ENCODE measurements at places on chromosomes 2 and 18.
A peak's percentile ranks its signal among the peaks of the same experiment; 100 is the strongest.

GRCh38 chr2:97936199-97936598 lies 59.5 kb downstream of the TMEM131 start:
- no peak for DNase-seq

DNA sequence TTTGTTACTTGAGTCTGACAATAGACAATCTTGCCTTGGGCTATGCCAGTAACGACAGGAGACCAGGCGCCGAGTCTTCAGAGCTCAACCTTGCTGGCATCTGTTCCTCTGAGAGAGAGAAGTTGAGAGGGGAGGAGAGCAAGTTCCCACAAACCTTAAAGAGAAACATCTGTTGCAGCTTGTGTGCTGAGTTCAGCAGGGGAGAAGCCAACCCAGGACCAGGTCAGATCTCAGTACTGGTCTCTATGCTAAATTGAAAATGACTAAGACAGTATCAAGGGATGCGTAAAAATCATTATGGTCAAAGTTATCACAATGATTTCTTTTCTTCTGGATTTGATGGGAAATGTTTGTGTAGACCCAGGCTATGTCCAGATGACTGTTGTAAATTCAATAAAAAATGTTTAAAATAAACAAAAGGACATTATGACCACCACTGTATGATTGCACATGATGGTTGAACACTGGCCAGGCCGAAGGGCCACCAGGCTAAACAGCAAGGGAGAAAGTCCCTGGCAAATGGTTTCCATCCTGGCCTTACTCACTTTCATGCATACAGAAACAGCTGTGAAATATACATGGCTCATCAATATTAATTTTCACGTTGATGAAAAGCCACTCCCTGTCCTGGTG lies 100.3 kb upstream of the PMAIP1 start:
- DNase-seq: no peak

DNA sequence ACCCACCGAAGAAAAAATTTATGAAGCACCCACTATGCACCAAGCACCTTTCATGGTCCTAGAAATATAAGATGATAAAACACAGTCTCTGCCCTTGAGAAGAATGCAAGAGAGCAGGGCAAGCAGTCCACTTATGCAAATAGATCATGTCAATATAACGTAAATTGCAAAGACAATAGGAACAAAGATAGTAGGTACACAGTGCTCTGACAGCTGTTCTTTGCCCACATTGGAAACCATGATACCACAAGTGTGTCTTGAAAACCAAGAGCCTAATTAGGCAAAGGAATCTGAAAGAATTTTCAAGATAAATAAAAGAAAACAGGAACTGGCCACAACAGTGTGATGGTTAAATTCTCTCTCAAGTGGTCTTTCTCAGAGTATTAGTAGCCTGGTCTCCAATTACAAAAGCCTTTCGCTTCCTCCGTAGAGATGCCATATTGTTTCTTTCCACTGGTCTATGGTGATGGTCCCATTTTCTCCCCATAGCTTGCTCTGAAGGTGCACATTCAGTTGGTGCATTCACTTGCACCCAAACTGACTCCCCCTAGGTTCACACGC lies 108.5 kb downstream of the VWC2L start:
- DNase-seq: no peak

DNA sequence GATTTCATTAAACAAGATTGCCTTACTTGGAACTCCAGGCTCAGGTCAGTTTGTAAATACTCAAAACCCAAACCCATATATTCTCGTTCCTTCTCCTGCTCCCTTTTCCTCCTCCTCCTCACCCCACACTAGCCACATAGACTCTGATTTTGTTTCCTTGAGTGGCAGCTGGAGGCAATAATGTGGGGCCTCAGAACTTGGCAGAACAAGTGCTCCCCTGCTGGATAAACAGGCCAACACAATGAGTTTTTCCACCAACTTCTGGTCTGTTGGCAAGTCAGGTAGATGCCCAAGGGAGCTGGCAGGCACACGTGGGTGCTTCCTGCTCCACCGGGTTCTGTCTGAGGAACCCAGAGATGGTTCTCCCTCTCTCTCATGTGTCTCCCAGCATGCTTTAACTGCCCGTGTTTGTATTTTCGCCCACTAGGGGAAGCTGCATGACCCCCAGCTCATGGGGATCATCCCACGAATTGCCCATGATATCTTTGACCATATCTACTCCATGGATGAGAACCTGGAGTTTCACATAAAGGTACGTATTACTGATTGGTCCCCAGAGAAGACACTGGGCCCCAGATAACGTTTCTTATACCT lies 61.9 kb downstream of the KIF5C start:
- no peak for DNase-seq

DNA sequence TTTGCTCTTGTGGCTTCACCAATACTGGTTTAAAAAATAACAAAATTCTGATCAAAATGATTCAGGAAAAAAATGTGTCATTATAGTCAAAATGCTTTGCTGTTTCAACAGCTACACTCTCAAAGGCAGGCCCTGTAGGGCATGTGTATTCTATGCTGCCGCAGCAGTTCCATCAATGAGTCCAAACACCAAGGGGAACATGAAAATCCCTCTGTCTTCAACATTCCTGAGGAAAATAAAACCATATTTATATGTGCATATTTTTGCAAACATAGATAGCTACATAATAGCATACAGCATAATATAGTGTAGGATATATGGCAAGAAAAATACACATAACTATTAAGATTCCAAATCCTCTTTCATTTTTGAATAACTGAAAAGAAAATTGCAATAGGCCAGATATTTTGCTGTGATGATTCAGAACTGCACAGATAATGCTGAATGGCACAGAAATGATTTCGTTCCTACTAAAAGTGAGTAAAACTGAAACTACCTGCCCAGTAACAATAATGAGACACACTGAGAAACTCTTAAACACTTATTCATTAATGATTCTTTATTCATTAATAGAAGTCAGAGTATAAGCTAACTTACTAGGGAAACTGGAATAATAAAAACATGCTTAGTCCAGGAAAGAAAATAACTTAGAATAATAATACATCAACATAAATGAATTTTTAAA lies 343.8 kb downstream of the SUCLG1 start:
- no peak for DNase-seq

GRCh38 chr2:239431536-239431935 lies 30.7 kb upstream of the HDAC4 start:
- DNase-seq: no peak

- DNase-seq: no peak
Observed at GRCh38 chr2:127158614-127159290, 51.8 kb upstream of the BIN1 start.

DNA sequence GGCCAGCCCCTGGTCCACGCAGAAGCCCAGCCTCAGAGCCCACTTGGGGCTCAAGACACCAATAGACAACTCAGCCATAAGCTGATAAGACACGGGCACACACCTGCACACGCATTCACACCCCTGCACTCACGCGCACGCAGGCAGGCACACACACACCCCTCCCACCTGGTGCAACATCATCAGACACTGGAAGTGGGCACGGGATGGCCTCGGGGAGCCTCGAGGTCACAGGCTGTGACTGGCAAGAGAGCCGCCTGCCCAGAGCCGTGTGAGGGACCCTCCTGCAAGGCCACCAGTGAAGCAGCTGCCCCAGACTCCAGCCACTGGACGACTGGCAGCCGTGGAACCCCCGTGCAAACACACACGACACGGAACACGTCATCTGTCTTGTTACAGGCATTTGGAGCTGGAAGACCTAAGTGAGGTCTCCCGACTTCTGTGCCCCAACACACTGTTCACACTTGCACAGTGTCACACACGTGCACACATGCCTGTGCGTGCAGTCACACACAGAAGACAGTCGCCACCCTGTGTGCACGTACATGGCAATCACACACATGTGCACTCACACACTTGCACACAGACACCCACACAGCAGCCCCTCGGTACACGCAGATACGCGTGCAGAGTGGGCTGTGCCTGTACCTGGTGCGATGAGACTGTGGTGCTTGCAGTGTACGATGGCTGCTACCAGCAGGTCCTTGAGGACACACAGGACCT lies 959 bp downstream of the MAB21L4 start:
- DNase-seq: no peak

- no peak for DNase-seq
Observed at GRCh38 chr2:126836761-126837679, 61.7 kb upstream of the TEX51 start.

DNA sequence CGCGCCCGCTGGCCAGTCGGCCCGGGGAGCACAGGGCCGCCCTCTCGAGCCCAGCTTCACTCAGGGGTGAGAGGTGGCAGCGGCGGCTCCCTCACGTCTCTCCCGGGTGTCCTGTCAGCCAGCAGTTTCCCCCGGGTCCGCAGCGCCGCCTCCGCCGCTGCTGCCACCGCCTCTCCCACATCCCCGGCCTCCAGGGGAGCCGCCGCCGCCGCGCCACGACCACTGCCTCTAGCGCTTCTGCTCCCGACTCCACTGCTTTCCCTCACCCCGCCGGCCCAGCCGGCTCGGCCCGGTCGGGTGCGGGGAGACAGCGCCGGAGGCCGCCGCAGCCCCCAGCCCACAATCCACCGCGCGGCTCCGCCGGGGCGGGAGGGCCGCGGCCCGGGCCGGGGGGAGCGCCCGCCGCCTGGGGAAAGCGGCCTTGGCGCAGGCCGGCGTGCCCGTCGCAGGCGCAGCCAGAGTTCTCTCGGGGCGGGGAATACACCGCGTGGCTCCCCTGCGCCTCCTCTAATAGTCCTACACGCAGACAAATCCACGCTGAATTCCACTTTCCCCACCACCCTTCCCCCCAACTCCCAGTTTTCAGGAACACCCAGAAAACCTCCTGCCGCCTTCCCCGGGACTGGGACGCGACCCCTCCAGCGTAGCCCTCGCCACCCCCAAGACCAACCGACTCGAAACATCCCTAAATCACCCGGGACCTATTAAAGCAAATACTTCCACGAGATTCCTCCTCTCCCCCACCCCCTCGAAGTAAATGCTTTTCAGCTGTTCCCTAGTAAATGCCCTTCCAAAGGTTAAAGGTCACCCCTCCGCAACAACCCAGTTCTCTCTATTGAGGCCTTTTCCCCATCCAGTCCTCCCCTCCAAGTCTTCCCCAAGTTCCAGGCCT lies at the start of gene VPS54:
TSS of gene VPS54 (minus strand) at position 346 of the 892 bp plus-strand sequence. CDS start 35,429 bp downstream, outside the sequence.
- peak; percentile 65 for DNase-seq

GRCh38 chr18:26017929-26018328 lies 72.5 kb downstream of the SS18 start:
- DNase-seq: peak; percentile 7

GRCh38 chr2:97739893-97740245 lies 26.5 kb downstream of the ZAP70 start:
- no peak for DNase-seq

GRCh38 chr2:230925879-230926765 lies 1.1 kb upstream of the GPR55 start:
- no peak for DNase-seq

DNA sequence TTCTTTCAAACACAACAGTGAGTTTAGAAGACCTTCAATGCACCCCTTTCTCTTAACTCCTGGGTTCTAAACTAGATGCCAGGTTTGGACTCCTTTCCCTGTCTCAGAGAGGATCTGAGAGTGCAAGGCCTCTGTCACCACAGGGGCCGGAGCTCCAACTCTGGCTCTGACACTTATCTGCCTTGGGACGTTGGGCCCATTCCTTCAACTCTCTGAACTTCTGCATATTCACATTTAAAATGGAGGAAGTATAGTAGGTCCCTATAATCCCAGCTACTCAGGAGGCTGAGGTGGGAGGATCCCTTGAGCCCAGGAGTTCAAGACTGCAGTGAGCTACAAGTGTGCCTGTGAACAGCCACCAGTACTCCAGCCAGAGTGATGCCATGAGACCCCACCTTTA lies 44.1 kb upstream of the ZFP36L2 start:
- no peak for DNase-seq

- peak; percentile 88 for DNase-seq
Observed at GRCh38 chr2:143489145-143489544, 359.9 kb downstream of the ARHGAP15 start.

DNA sequence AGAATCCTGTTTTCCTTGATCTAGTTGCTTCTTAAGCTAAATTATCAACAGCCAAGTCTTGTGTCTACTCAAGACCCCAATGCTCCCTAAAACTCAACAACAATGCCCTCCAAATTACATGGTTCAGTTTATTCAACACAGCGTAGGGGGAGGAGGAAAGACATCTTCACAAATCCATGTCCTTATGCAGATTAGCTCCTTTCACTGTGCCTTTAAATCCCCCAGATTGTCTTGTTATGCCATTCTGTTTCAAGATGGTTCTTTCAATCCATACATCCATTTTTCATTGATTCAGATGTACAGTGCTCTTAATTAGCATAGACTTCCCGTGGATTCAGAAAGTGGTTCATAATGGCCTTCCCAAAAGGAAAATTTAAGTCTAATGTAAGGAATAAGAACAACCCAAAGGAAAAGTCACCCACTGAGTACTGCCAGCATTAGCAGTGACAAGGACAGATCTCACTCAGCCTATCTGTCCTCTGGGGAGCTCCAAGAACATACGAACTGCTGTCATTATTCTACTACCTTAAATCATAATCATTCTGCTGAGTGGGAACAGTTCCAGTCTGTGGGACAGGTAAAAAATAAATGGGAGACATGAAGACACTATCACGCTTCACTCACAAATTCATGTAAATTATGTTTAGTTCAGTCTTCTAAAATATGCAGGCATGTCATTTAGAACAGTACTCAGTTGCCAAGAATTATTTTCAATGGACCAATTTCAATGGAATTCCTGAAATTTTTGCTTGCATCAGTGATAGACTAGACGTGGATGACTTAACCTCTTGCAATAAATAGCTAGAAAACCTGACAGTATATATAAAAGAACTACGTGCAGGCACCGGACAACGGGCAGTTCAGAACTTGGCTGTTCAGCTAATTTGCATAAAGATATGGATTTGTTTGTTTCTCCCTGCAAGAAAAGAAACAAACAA lies 58.9 kb upstream of the RNU4ATAC start:
- DNase-seq: peak; percentile 68

GRCh38 chr2:99469394-99469793 lies 20.4 kb downstream of the REV1 start:
- DNase-seq: no peak

- DNase-seq: no peak
Observed at GRCh38 chr2:66987733-66988132, 409.4 kb upstream of the ETAA1 start.

- DNase-seq: no peak
Observed at GRCh38 chr2:173991856-173992588, 26.8 kb upstream of the SP3 start.

DNA sequence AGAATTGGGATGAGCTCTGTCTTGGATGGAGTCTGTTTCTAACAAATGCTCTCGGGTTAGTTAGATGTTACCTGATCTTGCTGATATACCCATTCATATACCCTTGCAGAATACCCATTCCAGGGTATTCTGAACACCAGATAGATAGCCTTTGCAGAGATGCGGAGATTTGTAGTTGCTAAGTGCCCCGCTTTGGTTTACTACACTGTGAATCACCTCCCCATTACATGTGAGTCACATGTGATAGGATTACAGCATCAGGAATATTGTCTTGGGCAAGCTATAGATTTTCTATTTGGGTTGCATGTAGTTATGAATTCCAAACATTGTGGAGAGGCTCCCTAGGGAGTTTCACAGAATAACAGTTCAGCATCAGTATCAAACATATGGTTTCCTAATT lies 3.8 kb downstream of the VSNL1 start:
- no peak for DNase-seq

GRCh38 chr2:43486603-43487002 lies 109.2 kb downstream of the THADA start:
- DNase-seq: no peak

GRCh38 chr2:68341062-68341329 lies 21.2 kb upstream of the CNRIP1 start:
- no peak for DNase-seq

Data from amniotic epithelial cell (primary cell).